ENCODE measurements at places on chromosomes 2 and 18.

- no peak for DNase-seq
These were observed 30.1 kb downstream of the UXS1 start for GRCh38 chr2:106163948-106164545.

DNA sequence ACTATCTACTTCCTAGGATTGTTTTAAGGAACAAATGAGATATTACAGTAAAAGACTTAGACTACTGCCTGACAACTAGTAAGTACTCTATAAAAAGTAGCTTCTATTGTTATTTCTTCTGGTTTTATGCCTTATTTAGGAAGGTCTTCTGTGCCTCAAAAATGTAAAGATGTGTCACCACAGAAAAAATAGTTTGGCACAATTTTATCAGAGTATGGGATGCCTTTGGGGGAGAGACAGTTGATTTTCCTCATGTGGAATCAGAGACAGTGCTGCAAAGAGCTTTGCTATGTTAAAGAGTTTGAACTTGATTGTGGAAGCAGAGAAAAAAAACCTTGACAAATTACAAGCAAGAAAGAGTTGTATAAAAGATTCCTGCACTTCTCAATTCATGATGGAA lies 98.4 kb downstream of the EHBP1 start:
- no peak for DNase-seq

DNA sequence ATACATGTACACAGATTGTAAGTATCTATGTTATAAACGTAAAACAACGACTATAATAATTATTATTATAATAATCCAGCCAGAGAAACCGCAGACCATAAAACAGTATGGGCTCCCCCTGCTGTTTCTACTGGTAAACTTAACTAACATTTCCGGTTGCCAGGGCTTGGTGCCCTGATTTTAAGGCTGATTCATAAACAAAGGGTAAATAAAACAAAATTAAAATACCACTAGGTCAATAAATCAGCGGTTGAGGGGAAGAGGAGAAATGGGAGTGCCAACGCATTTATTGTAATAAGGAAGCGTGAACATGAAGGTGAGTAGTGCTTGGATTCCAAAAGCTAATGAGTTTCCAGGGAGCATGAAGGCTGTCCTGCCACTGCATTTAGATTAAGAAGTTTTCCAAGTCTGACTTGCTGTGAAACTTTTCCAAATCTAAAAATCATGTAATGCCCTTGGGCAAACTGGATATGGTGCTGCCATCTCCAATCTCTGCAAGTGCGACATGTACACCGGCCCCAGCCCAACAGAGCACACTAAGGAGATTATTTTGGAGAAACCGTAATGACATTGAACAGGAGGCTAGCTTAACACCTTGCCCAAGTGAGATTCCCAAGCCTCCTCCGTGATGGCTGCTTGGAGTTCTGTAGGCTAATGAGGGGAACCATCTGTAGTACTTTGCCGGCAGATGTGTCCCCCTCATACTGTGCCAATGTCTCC lies 50.7 kb upstream of the HNRNPA3 start:
- no peak for DNase-seq

DNA sequence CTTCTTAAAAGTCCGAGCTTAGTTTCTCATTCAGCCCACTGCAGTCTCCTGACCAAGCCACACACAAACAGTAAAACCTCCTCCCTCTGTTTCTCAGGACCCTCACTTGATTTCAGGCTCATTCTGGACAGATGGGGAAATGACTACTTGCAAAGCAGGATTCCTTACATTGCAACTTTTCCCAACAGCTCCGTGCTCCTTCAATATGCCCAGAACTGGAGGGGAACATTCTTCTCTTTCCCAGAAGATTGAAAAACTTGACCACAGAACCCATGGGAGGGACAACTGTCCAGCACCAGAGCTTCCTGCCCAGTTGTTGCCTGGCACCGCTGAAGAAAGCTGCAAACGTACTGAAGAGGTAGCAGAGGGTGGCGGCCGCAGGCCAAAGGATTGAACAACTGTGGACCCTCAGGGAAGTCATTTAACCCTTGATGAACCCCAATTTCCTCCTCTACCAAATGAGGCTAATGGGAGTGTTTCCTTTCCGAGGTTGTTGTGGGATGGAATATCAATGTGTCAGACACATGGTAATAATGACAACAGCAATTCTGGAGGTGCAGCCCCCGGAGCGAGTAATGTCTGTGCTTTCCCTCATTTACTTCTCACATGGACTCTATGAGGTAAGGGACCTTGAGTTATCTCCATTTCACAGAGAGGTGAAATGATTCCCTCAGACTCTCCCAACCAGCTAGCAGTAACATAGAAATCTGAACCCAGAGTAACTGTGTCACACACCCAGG lies 25.0 kb downstream of the BCL11A start:
- no peak for DNase-seq

DNA sequence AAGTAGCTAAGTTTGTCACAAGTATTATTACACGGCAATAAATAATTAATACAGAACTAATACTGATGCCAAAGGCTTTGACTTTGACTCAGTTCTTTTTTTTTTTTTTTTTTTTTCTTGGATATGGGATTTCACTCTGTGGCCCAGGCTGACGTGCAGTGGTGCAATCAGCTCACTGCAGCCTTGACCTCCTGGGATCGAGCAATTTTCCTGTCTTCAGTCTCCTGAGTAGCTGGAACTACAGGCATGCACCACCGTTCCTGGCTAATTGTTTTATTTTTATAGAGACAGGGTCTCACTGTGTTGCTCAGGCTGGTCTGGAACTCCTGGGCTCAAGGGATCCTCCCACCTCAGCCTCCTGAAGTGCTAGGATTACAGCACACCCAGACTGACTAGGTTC lies 284.5 kb downstream of the SS18 start:
- DNase-seq: no peak
